ENCODE measurements at places on chromosomes 7 and 10. TPM values are rescaled to one million over a fixed set of nuclear protein-coding genes. Genes with fewer than 3 reads are reported as not detected.

DNA sequence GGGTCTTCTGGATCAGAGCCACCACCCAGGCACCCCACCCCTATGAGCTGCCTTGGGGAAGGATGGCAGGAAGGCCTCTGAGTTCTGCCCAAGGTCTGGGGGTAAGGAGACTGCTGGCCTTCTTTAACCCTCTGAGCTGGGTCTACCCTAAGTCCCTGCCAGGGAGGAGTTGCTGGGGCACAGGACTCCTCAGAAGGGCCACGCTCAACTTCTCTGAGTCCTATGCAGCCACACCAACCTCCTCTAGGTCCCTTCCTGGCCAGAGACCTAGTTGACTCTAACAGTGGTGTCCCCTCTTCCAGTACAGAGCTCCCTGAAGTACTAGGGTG is 2.6 kb upstream of the NEURL1 start:
- no peak for DNase-seq
- no peak overlapping the region for H3K4me3 ChIP-seq
- peaks cover 47% of the 10 kb centered on the region for H3K27me3 ChIP-seq
- no peaks in the 10 kb centered on the region for H3K36me3 ChIP-seq
- peaks cover 22% of the 10 kb centered on the region for H3K4me1 ChIP-seq

DNA sequence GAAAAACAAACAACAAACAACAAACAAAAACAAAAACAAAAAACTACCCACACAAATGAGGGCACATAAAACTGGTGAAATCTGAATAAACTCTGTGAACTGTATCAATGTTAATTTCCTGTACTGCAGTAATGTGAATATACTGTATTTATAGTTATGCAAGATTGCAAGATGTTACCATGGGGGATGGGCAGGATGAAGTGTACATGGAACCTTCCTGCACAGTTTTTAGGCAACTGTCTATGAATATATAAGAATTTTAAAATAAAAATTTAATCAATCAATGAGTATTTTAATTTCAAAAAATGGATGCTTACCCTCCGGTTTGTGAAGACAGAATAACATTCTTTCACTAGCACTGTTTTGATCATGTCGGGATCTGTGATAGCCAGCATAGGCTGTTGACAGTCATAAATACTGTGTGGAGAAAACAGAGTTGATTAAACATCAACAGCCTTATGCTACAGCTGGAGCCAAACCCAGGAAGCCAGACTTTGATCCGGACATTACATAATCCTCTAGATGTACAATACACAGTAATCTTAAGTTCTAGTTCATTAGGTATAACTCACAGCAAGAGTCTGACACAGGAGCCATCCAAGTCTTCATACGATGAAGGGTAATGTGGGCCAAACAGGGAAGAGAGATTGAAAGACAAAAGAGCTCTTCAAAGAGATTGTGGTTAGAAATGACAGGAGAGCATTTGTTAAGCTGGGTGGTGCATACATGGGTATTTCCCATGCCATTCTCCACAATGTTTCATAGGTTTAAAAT is 14.8 kb downstream of the CYP3A7 start:
- H3K36me3 ChIP-seq, result no peaks in the 10 kb centered on the region
- H3K27ac ChIP-seq, result no peak overlapping the region
- H3K27me3 ChIP-seq, result no peaks in the 10 kb centered on the region
- H3K4me3 ChIP-seq, result no peak overlapping the region

GRCh38 chr7:25870574-25870973 is 281.4 kb upstream of the NFE2L3 start:
- no peaks in the 10 kb centered on the region for H3K36me3 ChIP-seq
- no peak overlapping the region for H3K27ac ChIP-seq
- no peak overlapping the region for H3K4me3 ChIP-seq
- H3K27me3 ChIP-seq, result peaks cover 73% of the 10 kb centered on the region
- no peaks in the 10 kb centered on the region for H3K4me1 ChIP-seq

DNA sequence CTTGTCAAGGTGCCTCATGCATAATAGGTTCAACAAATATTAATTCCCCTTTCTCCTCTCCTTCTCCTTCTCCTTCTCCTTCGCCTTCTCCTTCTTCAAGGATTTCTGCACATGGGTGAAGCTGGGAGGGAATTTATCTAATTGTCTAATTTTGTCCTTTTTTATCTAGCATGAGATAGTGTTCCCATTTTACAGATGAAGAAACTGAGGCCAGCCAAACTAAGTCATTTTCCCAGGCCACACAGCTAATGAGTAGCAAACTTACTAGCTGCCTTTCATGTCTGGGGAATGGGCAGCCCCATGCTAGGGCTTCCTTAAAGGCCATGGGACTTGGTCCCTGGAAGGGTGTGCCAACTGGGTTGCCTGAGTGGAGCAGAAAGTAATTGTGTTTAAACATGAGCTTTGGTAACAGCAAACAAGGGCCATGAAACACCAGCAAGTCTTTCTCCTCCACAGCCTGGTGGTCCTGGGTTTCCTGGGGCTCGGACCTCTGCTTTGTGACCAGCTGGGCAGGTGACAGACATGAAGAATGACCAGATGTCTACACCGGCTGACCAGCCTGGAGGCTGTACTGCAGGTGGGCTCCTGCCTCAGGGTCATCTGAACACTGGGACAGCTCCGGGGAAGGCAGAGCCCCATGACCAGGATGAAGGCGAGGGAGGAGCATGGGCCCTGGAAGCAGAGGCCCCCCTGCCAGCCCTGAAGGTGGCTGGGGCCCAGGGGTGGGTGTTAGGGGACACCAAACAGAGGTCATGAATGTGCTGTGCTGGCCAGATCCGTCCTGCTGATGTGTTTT is 138.0 kb downstream of the PTPN20 start:
- peaks cover 7% of the 10 kb centered on the region for H3K4me1 ChIP-seq
- no peaks in the 10 kb centered on the region for H3K27me3 ChIP-seq
- H3K36me3 ChIP-seq, result no peaks in the 10 kb centered on the region

- no peaks in the 10 kb centered on the region for H3K4me1 ChIP-seq
- H3K4me3 ChIP-seq, result no peak overlapping the region
- no peak for DNase-seq
- H3K36me3 ChIP-seq, result no peaks in the 10 kb centered on the region
Measured at GRCh38 chr10:25556457-25556856, 377.6 kb upstream of the MYO3A start.

DNA sequence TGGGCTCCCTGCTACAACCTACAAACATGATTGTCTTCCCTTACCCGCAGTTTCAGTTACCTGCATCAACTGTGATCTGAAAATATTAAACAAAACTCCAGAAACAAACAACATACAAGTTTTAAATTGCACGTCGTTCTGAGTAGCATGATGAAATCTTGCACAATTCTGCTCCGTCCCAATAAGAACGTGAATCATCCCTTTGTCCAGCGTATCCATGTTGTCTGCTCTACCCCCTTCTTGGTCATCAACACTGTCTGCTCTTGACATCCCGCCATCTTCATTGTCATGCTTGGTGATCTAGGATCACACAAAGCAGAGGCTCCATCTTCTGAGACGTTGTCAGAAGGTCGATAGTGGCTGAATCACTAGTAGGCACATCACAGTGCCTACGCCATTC is 53.9 kb downstream of the ACADSB start:
- H3K27ac ChIP-seq, result no peak overlapping the region
- DNase-seq, result no peak
- no peaks in the 10 kb centered on the region for H3K4me1 ChIP-seq
- H3K36me3 ChIP-seq, result no peaks in the 10 kb centered on the region

GRCh38 chr10:17386616-17387075 is 67.7 kb downstream of the ST8SIA6 start:
- no peaks in the 10 kb centered on the region for H3K36me3 ChIP-seq
- H3K4me3 ChIP-seq, result no peak overlapping the region

- H3K4me3 ChIP-seq, result no peak overlapping the region
- DNase-seq, result no peak
- no peaks in the 10 kb centered on the region for H3K27me3 ChIP-seq
- peaks cover 5% of the 10 kb centered on the region for H3K4me1 ChIP-seq
Measured at GRCh38 chr7:27782849-27783248, 42.9 kb downstream of the TAX1BP1 start.

- no peak overlapping the region for H3K27ac ChIP-seq
- no peak overlapping the region for H3K4me3 ChIP-seq
- H3K4me1 ChIP-seq, result no peaks in the 10 kb centered on the region
Measured at GRCh38 chr7:157780312-157780711, 443.5 kb downstream of the DNAJB6 start.

DNA sequence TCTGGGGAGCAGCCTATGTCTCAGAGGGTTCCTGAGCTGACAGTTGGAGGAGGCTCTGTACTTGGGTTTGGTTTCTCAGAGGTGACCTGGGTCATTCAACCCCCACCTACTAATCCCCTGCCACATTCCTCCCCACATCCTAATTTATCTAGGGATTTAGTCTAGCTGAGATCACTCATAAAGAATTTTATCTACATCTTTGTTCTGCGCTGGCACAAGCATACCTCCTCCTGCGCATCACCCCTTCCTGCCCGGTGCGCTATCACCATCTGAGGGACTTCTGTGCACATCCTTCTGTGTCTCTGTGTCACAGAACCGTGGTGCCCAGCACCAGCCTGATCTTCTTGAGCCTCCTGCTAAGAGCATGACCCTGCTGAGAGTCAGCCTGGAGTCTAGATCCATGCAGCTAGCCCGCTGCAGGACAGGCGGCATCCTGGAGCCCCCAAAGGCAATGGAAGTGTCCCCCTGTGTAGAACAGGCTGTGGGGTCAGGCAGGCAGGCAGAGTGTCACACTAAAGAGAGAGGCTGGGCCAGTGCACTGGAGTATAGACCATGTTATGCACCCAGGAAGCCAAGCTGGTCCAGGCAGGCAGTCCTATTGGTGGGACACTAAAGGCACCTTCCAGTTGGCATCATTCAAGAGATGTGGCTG is 63.6 kb downstream of the ARHGAP22 start:
- H3K27ac ChIP-seq, result no peak overlapping the region
- H3K4me3 ChIP-seq, result no peak overlapping the region
- H3K4me1 ChIP-seq, result no peaks in the 10 kb centered on the region
- DNase-seq, result no peak

- no peak overlapping the region for H3K4me3 ChIP-seq
- no peaks in the 10 kb centered on the region for H3K27me3 ChIP-seq
- peaks cover 3% of the 10 kb centered on the region for H3K36me3 ChIP-seq
- DNase-seq, result no peak
Measured at GRCh38 chr7:135834266-135834665, 85.7 kb upstream of the FAM180A start.

DNA sequence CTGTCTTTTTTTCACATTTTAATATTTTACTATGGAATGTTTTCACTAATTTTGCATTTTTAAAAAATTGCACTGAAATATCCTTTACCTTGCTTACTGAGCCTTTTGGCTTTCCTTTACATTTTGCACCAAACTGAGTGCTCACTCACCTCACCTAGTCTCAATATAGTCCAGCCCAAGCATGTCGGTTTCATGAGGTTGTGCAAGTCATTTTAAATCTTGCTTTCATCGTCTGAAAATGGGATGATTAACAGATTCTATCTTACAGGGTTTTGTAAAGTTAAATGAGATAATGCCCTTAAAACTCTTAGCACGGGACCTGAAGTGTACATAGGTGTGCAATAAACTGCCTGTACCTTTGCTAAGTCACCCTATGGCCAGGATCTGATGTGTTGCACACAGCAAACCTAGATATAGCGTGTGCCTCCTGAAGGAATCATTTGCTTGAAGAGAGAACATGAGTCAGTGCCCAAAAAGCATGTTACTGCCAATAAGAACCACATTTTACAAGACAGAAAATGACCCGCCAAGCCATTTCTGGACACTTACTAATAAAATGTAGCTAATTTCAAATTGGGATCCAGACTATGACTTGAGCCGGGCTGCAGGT is 199.8 kb downstream of the JCAD start:
- no peak overlapping the region for H3K4me3 ChIP-seq
- H3K4me1 ChIP-seq, result no peaks in the 10 kb centered on the region
- peaks cover 15% of the 10 kb centered on the region for H3K27me3 ChIP-seq

- no peak overlapping the region for H3K27ac ChIP-seq
- no peak overlapping the region for H3K4me3 ChIP-seq
- DNase-seq, result no peak
- H3K4me1 ChIP-seq, result no peaks in the 10 kb centered on the region
Measured at GRCh38 chr7:55021053-55021452, 2.2 kb downstream of the EGFR start.

DNA sequence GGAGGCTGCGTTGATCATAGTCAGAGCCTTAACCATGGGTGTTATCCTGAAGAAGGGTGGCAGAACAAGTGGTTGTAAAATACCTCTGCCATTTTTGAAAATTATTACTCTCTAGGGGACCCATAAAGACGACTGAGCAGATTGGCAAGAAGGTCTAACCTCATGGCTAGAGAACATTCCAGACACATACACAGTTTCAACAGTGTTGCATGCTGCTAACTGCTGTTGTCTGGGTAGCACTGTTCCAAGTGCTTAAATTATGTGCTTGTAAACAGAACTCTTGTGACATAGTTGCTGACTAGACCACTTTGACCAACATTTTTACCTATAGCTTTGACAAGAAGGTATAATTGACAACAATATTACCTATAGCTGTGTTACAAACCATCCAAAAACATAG is 46.1 kb upstream of the FOXP2 start:
- no peak for DNase-seq
- H3K36me3 ChIP-seq, result no peaks in the 10 kb centered on the region
- H3K4me1 ChIP-seq, result no peaks in the 10 kb centered on the region

DNA sequence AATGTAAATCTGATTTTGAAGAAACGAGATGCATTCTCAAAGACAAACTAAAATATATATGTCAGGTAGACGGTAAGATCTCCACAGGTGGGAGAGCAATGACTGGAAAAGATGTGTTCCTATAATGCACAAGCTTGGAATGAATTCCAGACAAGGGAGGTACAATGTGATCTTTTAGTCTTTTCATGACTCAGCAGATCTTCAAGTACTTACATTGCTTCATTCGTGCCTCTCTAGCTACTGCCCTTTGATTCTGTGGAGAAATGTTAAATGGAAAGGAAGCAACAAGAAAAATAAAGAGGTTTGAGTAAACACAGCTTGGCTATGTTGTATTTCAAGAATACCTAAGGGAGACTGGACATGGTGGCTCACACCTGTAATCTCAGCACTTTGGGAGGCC is 106.6 kb downstream of the GAD2 start:
- H3K36me3 ChIP-seq, result no peaks in the 10 kb centered on the region
- peaks cover 18% of the 10 kb centered on the region for H3K27me3 ChIP-seq
- no peak overlapping the region for H3K4me3 ChIP-seq
- H3K27ac ChIP-seq, result no peak overlapping the region
- H3K4me1 ChIP-seq, result no peaks in the 10 kb centered on the region
- DNase-seq, result no peak

DNA sequence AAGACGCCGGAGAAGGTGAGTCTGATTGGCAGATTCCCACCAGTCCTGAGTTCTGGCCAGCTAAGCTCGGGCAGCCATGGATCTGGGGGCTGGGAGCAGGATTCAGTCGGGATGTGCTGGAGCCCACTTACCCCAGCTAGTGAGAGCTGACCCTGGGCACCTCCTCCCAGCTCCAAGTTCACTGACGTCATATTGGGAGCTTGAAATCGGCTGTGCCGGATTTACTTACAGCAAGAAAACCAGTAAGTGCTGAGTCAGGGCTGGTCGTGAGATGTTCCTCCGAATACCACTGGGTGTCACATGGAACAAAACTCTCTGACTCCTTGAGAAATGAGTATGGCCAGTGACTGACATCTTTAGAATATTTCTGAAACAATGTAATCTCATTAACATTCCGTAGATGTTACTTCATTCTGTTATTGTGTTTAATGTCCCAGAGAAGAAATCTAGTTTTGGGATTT is 621.2 kb downstream of the SDK1 start:
- H3K27ac ChIP-seq, result no peak overlapping the region
- peaks cover 3% of the 10 kb centered on the region for H3K4me1 ChIP-seq
- H3K27me3 ChIP-seq, result peaks cover 2% of the 10 kb centered on the region
- DNase-seq, result no peak
- H3K36me3 ChIP-seq, result no peaks in the 10 kb centered on the region

GRCh38 chr10:120983721-120984120 is 132.6 kb downstream of the WDR11 start:
- no peaks in the 10 kb centered on the region for H3K36me3 ChIP-seq
- no peak overlapping the region for H3K27ac ChIP-seq
- no peak for DNase-seq

Gene LRRC4
- not detected for total RNA-seq

Gene COG5
- total RNA-seq, result 40.1 TPM

Gene TBATA
- not detected for total RNA-seq

Gene CPN1
- not detected for total RNA-seq

Gene RBP3
- not detected for total RNA-seq

Gene NUTM2E
- total RNA-seq, result 0.18 TPM

Gene SORCS1
- not detected for total RNA-seq

All from activated CD4-positive, alpha-beta memory T cell treated with anti-CD3 and anti-CD28 coated beads, Interleukin-2, amount 10 ng/mL, durations not matched to agents 7 days and 5 days (primary cell).